Stimulated activated CD4-positive, alpha-beta T cell treated with anti-CD3 and anti-CD28 coated beads, Interleukin-2, amount 100 ng/mL, for 48 hours (primary cell): ENCODE measurements at places on chromosomes 13 and 19.
A peak's percentile ranks its signal among the peaks of the same experiment; 100 is the strongest.

- no peak for DNase-seq
Observed at GRCh38 chr13:41216160-41216559, 21.8 kb upstream of the KBTBD7 start.

DNA sequence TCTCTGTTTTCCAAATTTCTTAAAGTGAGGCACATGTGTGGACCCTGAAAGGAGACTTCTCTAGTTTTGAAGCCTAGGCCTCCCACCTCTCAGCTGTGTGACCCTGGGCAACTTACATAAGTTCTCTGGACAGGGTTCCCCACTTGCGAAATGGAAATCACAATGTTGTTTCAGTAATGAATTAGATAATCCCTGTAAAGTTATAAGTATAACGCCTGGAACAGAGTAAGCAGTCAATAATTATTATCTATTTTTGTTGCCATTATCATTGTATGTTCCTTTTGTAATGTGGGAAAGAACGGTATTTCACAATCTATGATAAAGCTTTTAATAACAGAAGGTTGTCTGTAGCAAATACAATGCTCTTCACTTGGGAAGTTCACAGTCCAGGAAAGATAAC, 437.3 kb upstream of the ZNF507 start:
- DNase-seq = no peak

- DNase-seq = no peak
Observed at GRCh38 chr13:40476175-40476958, 190.1 kb downstream of the FOXO1 start.

GRCh38 chr19:15107061-15108010, at the start of gene SYDE1:
TSS of gene SYDE1 (plus strand) at chr19:15107401. CDS start at chr19:15107434, 33 bp downstream.
- DNase-seq = no peak

DNA sequence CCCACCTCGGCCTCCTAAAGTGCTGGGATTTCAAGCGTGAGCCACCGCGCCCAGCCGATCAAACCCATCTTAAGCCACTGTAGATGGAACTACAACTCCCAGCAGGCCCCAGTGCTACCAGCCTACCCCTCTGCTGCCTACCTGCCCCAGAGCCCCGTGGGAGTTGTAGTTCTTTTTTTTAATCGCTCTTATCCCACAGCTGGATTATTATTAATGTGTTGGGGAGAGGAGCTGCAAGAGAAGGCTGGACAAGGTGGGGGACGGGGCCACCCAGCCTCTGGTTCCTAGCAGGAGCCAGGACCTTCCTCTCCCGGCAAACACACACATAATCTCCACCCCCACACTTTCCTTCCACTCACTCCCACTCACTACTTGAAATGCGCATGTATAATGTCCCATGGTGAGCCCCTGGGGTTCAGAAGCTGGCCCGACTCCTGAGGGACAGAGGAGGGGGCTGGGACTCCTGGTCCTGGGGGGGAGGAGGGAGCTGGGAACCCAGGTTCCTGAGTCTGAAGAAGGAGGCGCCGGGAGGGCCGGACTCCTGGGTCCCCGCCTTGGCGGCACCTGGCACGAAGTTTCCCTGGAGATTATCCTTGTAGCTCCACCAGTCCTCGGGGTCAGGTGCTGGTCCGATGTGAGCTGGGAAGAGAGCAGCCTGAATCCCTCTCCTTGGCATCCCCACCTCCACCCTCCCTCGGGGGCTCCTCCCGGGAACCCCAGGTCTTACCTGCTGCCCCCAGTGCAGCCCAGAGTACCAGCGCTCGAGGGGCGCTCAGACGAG, 958 bp downstream of the CA11 start:
- DNase-seq = peak; percentile 64

GRCh38 chr13:100547791-100548201, 40.8 kb downstream of the GGACT start:
- no peak for DNase-seq

- DNase-seq = no peak
Observed at GRCh38 chr13:30021611-30022010, 171.2 kb upstream of the UBL3 start.

DNA sequence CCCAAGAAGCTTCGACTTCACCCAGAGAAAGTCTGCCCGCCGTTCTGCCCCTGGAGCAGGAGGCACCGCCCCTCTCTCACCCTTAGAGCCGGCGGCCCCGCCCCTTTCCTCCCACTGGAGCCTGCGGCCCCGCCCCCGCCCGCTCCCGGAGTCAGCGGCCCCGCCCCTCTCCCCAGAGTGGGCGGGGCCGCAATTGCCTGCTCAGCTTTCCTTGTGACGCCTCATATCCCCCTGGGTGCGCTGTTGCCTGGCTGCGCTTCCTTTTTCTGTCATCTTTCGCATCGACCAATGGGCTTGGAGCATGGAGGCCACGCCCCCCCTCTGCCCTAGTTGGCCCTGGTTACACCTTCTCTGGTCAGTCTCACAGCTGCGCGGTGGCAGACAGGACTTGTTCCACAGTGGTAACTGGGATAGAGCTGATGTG, 38.2 kb upstream of the ZNF492 start:
- DNase-seq = no peak

DNA sequence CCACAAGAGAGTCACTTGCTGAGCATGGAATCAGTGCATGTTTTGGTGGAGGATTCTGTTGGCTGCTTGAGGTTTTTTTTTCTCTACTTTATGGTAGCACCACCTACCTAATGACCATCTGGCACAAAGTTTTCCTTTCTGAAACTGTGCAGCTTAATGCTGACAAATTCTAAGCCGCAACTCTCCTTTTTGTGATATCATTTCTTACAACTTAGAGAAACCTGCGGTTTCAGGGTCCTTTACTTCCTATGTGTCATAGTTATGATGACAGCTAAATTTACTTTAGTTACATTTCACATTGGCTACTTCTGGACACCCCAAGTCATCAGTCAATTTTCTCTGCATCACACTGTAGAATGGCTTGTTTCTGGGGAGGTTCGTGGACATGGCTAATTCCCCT, 115.4 kb upstream of the TMTC4 start:
- no peak for DNase-seq

GRCh38 chr19:4830768-4831265, 695 bp downstream of the TICAM1 start:
- DNase-seq = no peak

DNA sequence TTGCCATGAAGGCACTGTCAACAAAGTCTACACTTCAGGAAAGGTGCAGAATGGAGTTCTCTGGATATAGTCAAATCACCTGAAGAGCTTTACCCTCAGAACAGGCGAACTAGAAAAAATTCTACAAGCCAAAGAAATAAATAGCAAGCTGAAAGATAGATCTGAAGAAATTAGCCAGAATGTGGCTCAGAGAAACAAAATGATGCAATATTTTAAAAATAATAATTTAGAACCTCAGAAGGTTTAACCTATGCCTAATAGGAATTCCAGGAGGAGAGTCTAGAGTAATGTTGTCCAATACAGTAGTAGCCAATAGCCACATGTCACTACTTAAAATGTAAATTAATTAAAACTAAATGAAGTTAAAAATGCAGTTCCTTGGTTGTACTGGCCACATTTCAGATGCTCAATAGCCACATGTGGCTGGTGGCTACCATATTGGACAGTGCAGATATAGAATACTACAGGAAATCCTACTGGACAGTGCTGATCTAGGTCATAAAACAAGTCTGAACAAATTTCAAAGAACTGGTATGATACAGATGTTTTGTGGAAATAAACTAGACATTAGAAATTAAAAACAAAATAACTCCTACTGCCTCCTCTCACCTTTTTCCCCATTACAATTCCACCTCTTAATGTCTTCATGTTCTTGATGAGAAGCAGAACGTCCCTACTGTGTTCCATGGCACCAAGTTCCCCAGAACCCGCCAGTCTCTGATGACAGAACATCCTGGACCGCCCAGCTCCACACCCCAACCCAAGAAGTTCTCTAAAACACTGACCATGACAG, 679 bp upstream of the CDADC1 start:
- no peak for DNase-seq

- no peak for DNase-seq
Observed at GRCh38 chr13:70889163-70889562, 780.9 kb upstream of the KLHL1 start.

DNA sequence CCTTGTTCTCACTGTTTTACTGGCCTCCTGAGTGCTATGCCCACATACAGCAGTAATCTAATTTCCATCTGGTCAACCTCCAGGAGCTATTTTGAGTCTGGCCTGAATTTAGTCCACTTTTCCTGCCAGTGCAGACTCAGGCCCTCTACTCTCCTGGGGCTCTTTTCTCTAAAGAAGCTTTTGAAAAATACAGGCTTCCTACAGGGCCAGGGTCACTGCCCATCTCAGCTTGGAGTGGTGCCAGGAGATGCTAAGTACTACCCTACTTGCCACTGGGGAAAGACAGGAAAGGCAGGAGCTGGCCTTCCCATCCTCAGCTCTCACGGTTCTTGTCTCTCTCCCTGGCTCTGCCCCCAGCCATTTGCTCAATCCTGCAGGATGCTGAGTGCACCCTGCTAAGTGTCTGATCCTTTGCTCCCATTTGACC, 101.7 kb upstream of the SERP2 start:
- no peak for DNase-seq

GRCh38 chr13:112242777-112243176, 133.4 kb upstream of the SPACA7 start:
- DNase-seq = no peak

GRCh38 chr13:49956131-49956530, 20.0 kb upstream of the SPRYD7 start:
- no peak for DNase-seq

- no peak for DNase-seq
Observed at GRCh38 chr19:43842007-43842406, 14.9 kb downstream of the ZNF283 start.

GRCh38 chr13:36431204-36432105, 840 bp upstream of the CCNA1 start:
- no peak for DNase-seq

- no peak for DNase-seq
Observed at GRCh38 chr13:31221057-31221456, 21.3 kb downstream of the B3GLCT start.

DNA sequence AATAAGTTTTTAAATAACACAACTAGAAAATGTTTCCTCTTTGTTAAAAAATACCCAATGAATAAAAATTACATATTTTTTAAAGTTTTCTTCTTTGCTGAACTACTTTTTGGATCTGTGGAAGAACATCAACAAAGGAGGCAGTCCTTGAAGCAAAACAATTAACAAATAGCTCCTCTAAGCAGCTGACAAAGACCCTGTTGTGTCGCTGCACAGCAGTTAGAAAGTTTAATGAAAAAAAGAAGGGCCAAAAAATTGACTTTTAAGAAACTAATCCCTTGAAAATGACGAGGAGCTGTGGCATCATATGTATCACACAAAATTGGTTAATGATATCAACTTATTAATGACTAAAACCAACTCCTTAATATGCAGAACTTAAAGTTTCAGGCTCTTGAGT, 72.1 kb downstream of the SLITRK1 start:
- no peak for DNase-seq

GRCh38 chr19:6070207-6070681, 40.1 kb downstream of the RFX2 start:
- DNase-seq = no peak

GRCh38 chr19:54114340-54115108, 933 bp downstream of the TFPT start:
- DNase-seq = peak; percentile 29

GRCh38 chr13:100388923-100389322, 199.7 kb downstream of the GGACT start:
- no peak for DNase-seq

DNA sequence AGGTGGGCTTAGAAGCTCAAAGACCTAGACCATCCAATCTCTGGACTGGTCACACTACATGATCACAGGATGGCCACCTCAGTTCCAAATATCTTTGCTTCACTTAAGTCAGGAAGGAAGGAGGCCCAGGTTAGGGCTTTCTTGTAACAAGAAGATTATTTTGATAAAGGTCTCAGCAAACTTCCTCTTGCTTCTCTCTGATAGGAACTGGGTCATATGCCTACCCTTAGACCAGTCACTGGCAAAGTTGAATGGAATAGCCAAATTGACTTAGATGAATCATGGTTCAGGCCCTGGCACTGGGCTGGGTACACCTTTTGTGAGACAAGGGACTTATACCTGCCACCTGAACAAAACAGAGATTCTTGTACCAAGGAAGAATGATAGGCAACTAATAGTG, 11.0 kb downstream of the FRY start:
- no peak for DNase-seq

DNA sequence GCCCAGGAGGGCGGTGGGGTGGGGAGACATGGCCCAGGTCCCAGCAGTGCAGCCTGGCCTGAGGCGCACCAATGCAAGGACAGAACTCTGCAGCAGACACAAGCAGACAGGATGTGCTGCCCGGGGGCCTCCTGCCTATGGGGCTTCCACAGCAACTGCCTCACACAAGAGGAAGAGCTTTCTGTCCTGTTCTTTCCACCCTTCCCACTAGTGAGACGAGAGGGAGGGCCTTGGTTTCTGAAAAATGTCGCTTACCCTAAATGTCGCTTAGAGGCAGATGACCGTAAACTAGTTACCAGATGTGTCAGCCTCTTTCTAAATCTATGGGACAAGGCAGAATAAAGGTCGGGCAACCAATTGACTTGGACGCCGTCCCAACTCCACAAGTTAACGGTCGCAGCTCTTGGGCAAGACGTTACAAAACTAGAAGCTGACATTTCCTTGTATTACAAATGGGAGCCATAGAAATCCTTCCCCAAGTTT, at the start of gene LAIR1:
Gene LAIR1 (minus strand): TSS at position 157 of the 483 bp plus-strand sequence. CDS start 127 bp downstream, at position 30.
- DNase-seq = no peak

- no peak for DNase-seq
Observed at GRCh38 chr13:49348751-49349150, 95.1 kb downstream of the CAB39L start.

DNA sequence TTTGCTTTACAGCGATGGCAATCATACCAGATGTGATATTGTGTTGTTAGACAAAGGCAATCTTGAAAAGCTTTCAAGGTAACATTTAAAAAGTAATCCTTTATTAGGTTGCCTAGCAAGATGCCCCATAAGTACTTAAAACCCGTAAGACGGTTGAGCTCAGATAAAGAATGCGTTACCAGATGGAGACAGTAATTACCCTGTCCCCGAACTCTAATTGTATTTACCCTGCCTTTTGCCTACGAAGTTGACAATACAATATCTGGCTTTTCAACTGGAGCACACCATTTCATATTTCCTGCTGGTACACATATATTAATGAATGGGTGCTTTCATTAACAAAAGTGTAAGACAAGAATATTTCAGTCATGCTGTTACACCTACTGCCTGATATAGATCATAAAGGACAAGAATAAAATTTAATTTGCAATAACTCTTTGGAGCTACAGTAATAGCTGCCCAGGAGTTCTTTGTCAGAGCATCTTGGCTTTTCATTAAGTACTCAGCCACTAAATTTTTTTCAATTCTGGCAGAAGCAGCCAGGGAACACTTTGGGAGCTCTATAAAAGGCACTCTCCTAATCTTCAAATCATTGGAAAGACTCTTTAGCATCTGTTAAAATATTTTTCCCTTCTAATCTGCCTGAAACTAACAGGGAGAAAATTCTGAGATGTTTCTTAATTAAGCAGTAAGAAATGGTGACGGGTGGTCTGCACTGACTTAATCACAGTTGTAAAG, 63.8 kb downstream of the DCT start:
- DNase-seq = no peak

- DNase-seq = no peak
Observed at GRCh38 chr19:13985771-13986347, 20.3 kb downstream of the RFX1 start.
